ENCODE measurements at places on chromosomes 11 and 22.

DNA sequence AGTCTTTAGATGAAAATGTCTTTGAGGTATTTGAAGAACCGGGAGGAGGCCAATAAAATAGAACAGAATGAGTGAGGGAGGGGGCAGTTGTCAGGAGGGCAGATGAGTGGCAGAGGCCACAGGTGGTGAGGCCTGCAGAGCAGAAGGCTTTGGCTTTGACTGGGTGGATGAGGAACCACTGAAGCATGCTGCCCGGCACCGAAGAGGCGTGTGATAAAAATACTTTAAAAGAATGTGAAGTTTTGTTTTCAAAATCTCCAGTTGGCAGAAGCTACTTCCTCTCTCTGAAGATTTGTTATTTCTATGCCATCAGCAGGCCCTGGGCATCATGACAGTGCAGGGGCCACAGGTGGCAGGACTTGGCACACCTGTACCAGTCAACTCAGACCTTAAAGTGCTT is 6.3 kb downstream of the MS4A12 start:
- peaks cover 32% of the 10 kb centered on the region for H3K27me3 ChIP-seq
- no peak for DNase-seq
- peaks cover 5% of the 10 kb centered on the region for H3K4me1 ChIP-seq
- H3K4me3 ChIP-seq: no peak overlapping the region
- no peak overlapping the region for H3K27ac ChIP-seq

GRCh38 chr22:26894766-26895485 is 237.5 kb downstream of the MIAT start:
- no peak overlapping the region for H3K27ac ChIP-seq
- no peak overlapping the region for H3K4me3 ChIP-seq
- no peaks in the 10 kb centered on the region for H3K36me3 ChIP-seq
- H3K4me1 ChIP-seq: no peaks in the 10 kb centered on the region
- DNase-seq: no peak

DNA sequence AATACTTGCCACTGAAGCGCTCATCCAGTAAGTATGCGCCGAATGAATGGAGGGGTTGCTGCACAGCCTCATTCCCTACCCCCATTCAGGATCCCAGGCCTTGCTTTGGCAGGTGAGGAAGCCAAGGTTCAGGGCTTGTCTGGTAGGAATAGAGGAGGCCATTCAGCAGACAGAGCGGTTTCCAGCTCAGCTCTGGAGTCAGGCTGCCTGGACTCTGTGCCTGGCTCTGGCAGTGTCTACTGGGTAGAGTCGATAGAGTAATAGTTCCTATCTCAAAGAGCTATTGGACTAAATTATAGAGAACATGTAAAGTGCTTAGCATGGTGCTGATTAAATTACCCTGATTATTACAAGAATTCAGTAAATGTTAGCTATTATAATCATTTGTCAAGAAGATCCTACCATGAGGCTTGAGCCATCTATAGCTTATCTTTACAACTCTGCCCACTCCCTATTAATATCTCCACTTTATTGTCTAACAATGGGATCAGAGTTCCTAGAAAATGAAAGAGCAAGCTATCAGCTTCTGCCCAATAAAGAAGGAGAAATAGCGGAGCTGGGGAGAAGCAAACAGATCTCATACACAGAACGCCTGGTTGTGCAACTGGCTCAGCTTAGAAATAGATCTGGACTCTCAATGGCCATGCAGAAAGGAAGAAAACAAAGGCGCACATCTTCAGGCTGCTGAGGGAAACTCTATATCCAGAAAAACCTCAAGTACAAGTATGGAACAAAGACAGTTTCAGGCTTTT is 6.6 kb upstream of the SNX32 start:
- no peak overlapping the region for H3K4me3 ChIP-seq
- no peak overlapping the region for H3K27ac ChIP-seq
- H3K4me1 ChIP-seq: no peaks in the 10 kb centered on the region
- DNase-seq: no peak

DNA sequence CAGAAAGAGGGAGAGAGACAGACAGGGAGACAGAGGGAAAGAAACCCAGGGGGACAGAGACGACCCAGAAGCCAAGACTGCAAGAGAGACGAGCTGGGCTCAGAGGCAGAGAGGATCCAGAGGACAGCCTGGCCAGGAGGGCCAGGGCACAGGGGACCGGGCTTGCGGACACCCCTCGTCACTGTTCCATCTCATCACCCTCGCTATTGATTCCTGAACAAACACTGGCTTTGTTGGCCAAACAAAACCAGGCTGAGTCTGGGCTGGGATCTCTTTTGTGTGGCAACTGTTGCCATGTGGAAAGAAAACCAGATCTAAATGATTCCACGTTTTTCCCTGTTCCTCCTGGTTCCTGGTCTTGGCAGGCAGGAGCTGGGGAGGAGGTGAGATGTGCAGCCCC is 339.4 kb downstream of the MN1 start:
- no peaks in the 10 kb centered on the region for H3K4me1 ChIP-seq
- H3K27me3 ChIP-seq: peaks cover 11% of the 10 kb centered on the region
- no peaks in the 10 kb centered on the region for H3K36me3 ChIP-seq

All from natural killer cell treated with Interleukin-12 subunit alpha and Interleukin-12 subunit beta and Interleukin-15 and Interleukin-18, amount 100 ng/mL, for 72 hours (primary cell).